T-cell (primary cell): ENCODE measurements at places on chromosomes 2 and 18.

DNA sequence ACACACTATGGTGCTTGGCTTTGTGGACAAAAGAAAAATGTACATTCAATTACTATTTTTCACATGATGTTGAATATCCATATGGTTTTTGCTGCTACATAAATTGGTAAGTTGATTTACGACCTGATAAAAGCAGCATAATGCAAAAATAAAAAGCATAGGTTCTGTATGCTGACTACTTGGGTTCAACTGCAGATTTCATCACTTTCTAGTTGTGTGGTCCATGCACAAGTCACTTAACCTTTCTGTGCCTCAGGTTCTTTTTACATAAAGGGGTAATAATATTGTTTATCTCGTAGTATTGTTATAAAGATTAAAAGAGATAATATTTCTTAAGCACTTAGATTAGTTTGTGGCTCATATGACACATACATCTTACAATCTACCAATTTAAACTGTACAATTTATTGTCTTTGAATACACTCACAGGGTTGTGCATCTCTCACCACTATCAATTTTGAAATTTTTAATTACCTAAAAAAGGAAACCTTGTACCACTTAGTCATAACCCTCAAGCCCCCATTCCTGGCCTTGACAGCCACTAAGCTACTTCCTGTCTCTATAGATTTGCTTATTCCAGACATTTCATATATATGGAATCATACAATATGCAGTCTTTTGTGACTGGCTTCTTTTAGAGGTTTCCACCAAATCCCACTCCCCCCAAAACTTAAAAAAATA, 1443.9 kb downstream of the SUCLG1 start:
- H3K27ac ChIP-seq = no peak overlapping the region
- no peaks in the 10 kb centered on the region for H3K36me3 ChIP-seq
- DNase-seq = no peak
- H3K4me3 ChIP-seq = no peak overlapping the region
- H3K4me1 ChIP-seq = no peaks in the 10 kb centered on the region

DNA sequence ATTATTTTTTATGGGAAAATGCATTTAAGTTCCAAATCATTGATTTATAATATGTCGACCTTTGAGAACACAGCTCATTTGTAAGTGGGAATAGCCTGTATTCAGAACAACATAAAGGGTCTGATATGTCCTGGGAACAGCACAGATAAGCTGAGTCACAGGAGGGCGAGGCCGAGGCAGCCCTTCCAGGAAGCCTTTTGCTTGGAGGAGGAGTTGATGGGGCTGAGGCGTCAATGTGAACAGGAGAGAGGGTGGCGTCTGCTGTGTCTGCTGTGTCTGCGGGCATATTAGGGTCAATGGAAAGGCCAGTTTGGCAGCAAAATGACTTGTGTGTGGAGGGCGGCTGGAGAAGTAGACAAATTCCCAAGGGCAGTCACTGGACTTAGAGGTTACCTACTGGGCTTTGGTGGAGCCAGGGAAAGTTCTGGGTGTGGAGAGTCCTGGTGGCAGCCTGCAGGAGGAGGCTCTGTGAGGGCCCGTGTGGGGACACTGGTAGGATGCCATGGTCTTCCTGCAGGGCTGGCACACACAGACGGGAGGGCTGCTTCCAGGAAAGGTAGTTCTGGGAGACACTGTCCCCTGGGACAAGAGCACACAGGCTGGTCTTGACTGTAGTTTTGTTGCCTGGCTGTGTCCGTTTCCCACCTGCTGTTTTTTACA, 128.1 kb downstream of the GLI2 start:
- H3K27ac ChIP-seq = no peak overlapping the region
- H3K4me3 ChIP-seq = no peak overlapping the region
- H3K27me3 ChIP-seq = no peaks in the 10 kb centered on the region
- DNase-seq = no peak
- no peaks in the 10 kb centered on the region for H3K4me1 ChIP-seq
- H3K36me3 ChIP-seq = no peaks in the 10 kb centered on the region

DNA sequence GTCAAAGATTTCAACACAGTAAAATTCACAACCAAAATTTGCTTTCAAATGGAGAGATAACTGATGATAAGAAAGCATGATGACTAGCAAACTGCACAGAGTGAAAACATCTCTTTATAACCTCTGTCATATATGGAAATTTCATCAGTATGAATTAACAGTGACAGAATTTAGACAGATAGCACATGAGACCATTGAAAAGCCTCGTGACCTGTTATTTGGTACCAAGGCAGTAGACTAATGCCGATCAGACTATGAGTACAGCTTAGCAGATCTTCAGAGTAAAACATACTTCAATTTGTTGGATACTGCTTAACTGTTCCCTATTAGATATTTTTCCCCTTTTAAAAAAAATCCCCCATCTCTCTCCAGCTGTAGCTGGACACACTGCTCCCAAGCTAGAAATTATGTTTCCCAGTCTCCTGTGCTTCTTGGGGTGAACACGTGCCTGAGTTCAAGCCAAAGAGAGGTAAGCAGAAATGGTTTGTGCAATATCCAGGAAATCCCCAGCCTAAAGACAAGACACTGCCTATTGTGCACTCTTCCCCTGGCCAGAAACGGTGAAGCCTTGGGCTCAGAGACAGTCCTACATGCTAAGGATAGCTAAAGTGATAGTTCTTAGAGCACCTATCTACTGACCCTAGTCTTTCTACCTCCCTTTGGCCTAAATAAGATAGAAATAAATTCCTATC, 256.1 kb downstream of the NCKAP5 start:
- H3K4me1 ChIP-seq = no peaks in the 10 kb centered on the region
- no peaks in the 10 kb centered on the region for H3K27me3 ChIP-seq
- no peak overlapping the region for H3K4me3 ChIP-seq
- no peak overlapping the region for H3K27ac ChIP-seq

DNA sequence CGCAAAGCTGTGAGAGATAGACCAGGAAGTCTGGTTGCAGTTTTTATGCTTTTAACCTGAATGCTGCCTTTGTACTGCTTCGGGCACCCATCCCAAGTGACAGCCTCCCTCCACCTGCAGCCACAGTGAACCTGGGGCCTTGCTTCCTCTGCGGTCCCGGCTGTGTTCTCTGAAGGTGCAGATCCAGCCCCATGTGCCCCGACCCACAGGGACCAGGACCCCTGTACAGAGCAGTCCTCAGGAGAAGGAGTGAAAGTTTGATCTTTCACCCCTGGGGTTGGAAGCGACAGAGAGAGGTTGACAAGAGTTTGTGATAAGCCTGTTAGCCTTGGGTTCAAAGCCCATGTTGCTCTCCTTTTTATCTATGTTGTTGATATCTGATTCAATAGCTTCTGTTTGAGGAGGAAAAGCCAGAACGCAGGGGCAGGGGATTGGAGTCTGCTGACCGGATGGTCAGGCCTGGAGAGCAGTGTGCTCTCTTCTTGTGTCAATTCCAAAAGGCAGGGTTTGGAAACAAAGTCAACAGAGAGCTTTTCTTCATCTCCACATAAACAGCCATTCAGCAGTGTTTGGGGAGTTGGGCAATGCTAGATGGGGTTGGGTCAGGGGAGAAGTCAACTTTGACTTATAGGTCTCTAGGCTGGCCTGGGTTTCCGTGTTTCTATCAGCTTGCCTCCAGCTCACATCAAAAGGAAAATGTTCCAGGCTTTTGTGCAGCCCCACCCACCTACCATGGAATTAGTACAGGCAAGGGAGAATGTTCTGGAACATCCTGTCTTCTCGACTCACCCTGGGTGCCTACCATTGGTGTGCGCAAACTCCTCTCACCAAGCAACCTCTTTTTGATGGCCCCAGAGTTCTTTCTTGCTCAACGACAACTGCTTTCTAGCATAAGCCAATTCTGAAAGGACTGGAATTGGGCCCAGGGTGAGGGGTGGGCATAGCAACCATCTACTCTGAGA, 214.9 kb downstream of the ALPK2 start:
- H3K27me3 ChIP-seq = no peaks in the 10 kb centered on the region
- H3K4me1 ChIP-seq = no peaks in the 10 kb centered on the region
- no peak overlapping the region for H3K4me3 ChIP-seq
- DNase-seq = no peak
- H3K36me3 ChIP-seq = no peaks in the 10 kb centered on the region

- no peak overlapping the region for H3K27ac ChIP-seq
- no peak for DNase-seq
- H3K4me1 ChIP-seq = no peaks in the 10 kb centered on the region
- no peaks in the 10 kb centered on the region for H3K27me3 ChIP-seq
Measured at GRCh38 chr18:10202845-10203321, 251.6 kb upstream of the APCDD1 start.

- H3K4me1 ChIP-seq = no peaks in the 10 kb centered on the region
- DNase-seq = no peak
- H3K36me3 ChIP-seq = peaks cover 3% of the 10 kb centered on the region
Measured at GRCh38 chr2:75340560-75340959, 141.2 kb upstream of the TACR1 start.

DNA sequence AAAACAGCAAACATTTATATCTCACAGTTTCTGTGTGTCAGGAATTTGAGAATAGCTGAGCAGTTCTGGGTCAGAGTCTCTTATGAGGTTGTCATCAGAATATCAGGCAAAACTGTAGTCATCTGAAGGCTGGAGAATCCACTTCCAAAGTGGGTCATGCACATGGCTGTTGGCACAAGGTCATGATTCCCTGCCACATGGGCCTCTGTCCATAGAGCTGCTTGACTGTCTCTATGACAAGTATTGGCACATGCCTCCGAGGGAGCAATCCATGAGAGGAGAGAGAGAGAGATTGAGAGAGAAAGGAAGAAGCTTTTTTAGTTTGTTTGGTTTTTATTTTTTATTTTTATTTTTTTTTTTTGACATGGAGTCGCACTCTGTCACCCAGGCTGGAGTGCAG, 101.8 kb upstream of the DDX18 start:
- no peaks in the 10 kb centered on the region for H3K36me3 ChIP-seq
- no peaks in the 10 kb centered on the region for H3K27me3 ChIP-seq
- H3K27ac ChIP-seq = no peak overlapping the region
- H3K4me1 ChIP-seq = no peaks in the 10 kb centered on the region

GRCh38 chr18:31977270-31977872, 34.4 kb upstream of the TRAPPC8 start:
- no peak overlapping the region for H3K4me3 ChIP-seq
- H3K4me1 ChIP-seq = no peaks in the 10 kb centered on the region
- DNase-seq = no peak
- no peak overlapping the region for H3K27ac ChIP-seq
- no peaks in the 10 kb centered on the region for H3K27me3 ChIP-seq
- H3K36me3 ChIP-seq = no peaks in the 10 kb centered on the region

- no peak overlapping the region for H3K27ac ChIP-seq
- H3K27me3 ChIP-seq = no peaks in the 10 kb centered on the region
- no peak for DNase-seq
- H3K4me1 ChIP-seq = no peaks in the 10 kb centered on the region
- no peak overlapping the region for H3K4me3 ChIP-seq
- H3K36me3 ChIP-seq = no peaks in the 10 kb centered on the region
Measured at GRCh38 chr2:45301307-45302277, 292.3 kb upstream of the SIX2 start.

GRCh38 chr2:105711394-105711793, 33.3 kb upstream of the NCK2 start:
- H3K4me3 ChIP-seq = no peak overlapping the region
- no peak overlapping the region for H3K27ac ChIP-seq
- H3K27me3 ChIP-seq = peaks cover 7% of the 10 kb centered on the region

DNA sequence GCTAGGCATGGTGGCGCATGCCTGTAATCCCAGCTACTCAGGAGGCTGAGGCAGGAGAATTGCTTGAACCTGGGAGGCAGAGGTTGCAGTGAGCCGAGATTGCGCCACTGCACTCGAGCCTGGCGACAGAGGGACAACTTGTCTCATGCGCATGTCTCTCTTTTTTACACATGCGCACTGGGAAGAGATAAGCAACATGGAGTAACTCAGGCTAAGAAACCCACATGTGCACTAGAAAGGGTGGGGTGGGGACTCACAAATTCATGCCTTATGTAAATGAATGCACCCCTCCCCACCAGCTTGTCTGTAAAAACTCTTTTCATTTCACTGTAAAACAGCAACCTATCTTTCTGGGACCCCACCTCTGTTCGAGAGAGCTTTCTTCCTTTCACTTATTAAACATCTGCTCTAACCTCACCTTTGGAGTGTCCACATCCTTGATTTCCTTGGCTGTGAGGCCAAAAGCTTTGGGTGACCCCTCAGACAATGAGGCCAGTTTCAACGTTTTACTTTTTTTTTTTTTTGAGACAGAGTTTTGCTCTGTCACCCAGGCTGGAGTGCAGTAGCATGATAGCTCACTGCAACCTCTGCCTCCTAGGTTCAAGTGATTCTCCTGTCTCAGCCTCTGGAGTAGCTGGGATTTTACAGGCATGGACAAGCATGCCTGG, 91.6 kb upstream of the RMP24 start:
- H3K27ac ChIP-seq = no peak overlapping the region
- H3K36me3 ChIP-seq = no peaks in the 10 kb centered on the region

GRCh38 chr2:43848214-43848613, 9.4 kb downstream of the ABCG8 start:
- no peak overlapping the region for H3K4me3 ChIP-seq
- no peaks in the 10 kb centered on the region for H3K27me3 ChIP-seq
- no peak for DNase-seq
- no peak overlapping the region for H3K27ac ChIP-seq

- H3K27ac ChIP-seq = no peak overlapping the region
- no peaks in the 10 kb centered on the region for H3K4me1 ChIP-seq
- no peaks in the 10 kb centered on the region for H3K27me3 ChIP-seq
- no peak for DNase-seq
- H3K36me3 ChIP-seq = no peaks in the 10 kb centered on the region
- H3K4me3 ChIP-seq = no peak overlapping the region
Measured at GRCh38 chr2:103789381-103790095, 1027.7 kb downstream of the TMEM182 start.

DNA sequence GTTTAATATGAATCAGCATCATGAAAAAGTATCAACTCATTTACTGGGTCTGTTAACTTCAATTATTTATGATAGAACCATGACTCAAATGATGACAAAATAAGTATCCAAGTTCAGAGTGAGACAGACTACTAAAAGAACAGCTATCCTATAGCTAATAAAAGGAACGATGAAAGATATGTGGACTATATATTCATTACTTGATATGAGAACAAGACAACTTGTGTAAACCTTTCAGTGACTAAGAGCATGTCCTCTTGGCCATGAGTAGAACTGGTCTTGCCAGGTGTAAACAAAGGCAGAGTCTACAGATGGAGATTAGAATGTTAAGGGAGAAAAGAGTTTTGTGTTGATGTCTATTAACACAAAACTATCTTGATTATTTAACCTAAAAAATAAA, 360.4 kb upstream of the ZC3H15 start:
- no peak overlapping the region for H3K27ac ChIP-seq
- H3K4me1 ChIP-seq = no peaks in the 10 kb centered on the region
- no peak overlapping the region for H3K4me3 ChIP-seq
- H3K36me3 ChIP-seq = no peaks in the 10 kb centered on the region
- no peak for DNase-seq
